Effector CD4-positive, alpha-beta T cell (primary cell): ENCODE measurements at places on chromosomes 2 and 18.

DNA sequence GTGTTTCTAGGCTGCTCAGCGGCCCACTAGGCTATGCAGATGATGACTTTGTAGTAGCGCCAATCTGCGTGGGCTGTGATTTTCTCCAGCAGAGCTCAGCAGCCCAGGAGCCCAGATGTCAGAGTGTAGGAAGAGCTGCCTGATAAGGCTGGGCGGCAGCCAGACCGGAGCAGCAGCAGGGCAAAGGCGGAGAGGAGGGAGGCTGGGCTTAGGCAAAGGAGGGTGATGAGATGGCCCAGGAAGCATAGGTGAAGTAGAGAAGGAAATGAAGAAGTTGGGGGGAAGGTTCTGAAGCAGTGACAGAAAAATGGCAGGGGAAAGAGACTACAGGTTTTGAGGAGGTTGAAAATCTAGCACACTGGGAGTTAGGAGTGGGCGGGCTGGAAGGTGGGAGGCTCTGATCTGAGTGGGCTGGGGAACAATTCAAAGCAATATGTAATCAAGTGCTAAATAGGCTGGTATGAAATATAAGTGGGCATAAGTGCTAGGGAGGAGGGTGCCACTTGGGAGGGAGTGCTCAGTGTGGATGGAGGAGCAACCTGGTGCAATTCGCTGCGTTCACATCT is 50.6 kb upstream of the STPG4 start:
- no peak for DNase-seq

- DNase-seq, result no peak
Observed at GRCh38 chr2:238601433-238602222, 174.9 kb downstream of the ASB1 start.

DNA sequence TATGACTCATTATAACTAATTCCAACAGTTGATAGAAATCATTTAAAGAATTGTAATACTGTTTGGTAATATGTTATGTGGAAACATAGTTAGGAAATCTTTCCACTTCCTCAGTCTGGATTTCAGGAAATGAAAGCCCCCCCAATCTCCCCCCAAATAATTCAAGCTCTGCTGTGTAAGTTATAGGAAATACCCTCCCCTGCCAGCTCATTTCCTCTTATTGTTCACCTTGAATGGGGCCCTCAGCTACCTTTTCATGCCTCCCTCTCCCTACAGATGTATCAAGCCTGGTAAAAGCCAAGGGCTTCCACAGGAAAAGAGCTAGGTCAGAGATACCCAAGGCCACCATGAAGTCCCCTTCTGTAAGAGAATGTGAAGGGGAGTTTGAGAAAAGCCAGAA is 155.5 kb downstream of the CNTNAP5 start:
- no peak for DNase-seq

- no peak for DNase-seq
Observed at GRCh38 chr2:127605691-127606263, 40.2 kb upstream of the GPR17 start.

GRCh38 chr2:217086038-217086522 is 226.2 kb upstream of the TNP1 start:
- DNase-seq, result no peak

DNA sequence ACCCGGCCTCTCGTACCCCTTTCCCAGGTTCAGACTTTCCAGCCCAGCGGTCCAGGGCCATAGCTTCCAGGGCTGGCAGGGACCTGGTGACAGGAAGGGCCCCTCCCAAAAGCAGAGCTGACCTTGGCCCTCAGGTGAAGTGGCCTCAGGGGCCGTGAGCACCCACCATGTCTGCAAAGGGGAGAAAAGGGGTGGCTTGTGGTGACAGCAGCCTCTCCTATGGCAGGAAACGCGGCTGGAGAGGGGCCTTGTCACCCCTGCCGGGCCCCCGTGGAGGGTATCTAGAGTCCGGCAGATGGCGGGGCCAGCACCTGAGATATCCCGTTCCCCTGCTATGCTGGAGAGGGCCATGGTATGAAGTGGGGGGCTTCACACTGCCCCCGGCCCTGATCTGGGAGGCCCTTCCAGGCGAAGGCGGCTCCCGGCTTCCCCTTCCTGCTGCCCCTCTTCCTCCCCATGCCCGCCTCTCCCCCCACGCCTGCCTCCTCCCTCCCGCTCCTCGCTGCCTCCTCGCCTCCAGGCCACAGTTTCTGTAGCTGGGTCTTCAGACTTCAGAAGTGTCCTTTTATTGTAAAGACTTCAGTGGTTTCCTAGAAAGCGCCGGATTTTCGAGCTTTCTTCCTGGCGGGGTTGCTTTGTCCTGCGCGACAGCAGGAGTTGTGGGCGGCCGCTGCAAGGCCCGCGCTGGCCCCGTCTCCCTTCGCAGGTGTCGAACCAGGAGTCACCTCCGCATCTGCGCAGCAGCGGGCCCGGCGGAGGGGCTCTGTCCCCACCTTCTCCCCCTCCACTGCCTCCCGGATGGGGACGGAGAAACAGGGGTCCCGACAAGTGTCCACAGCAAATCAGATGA is 240.5 kb upstream of the MYT1L start:
- no peak for DNase-seq

GRCh38 chr2:36452260-36452659 is 96.7 kb downstream of the CRIM1 start:
- DNase-seq, result no peak

GRCh38 chr2:44941551-44942234 is at the start of gene SIX3:
TSS of gene SIX3 (plus strand) at chr2:44941702. CDS start at chr2:44942105, 403 bp downstream.
- DNase-seq, result no peak

DNA sequence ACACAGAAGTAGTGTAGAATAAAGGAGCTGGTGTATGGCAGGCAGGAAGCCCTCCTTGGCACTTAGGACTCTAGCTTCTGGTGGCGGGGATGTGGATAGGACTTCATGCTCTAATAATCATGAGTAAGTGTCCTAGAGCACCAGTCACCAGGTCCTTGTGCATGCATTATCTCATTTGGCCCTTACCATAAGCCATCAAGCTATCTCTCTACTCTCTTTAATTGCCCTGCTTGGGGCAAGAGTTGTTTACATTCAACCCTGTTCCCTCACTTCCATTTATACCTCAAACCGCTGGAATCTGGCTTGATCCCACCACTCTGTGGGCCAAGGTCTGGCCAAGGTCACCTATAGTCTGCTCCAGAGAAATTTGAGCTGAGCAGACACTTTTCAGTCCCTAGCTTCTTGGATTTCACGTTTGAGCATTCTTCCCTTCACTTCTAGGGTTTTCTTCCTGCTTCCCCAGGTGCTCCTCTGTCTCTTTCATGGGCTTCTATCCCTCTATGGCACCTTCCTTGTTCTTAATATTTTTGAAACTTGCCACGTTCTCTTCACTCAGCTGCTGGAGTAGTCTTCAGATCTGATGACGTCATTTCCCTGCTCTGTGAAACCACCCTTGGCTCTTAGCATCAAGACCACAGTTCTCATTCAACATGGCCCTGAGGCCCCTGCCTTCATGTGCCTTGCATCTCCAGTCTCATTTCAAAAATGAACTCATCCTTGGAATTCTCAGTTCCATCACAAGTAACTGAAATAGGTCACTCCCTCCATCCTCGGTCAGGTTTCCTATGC is 94.9 kb upstream of the GATA6 start:
- DNase-seq, result no peak

- DNase-seq, result no peak
Observed at GRCh38 chr2:16248571-16249105, 308.3 kb downstream of the MYCN start.

DNA sequence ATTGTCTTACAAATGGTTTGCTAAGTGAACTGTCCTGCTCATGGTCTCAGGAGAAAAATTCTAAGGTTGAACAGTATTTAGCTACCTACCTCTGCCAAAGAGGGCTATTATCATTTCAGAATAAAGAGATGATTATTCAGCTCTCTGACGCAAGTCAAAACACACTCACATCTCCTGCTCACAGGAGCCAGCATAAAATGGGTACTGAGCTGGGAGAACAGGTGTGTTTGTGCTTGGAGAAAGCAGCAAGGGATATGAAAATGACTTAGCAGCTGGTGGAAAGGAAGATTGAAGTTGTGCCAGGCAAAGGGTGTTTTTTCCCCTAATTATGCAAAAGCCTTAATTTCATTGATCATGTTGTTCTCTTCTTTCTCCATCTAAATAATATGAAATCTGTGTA is 47.3 kb upstream of the TANK start:
- no peak for DNase-seq

DNA sequence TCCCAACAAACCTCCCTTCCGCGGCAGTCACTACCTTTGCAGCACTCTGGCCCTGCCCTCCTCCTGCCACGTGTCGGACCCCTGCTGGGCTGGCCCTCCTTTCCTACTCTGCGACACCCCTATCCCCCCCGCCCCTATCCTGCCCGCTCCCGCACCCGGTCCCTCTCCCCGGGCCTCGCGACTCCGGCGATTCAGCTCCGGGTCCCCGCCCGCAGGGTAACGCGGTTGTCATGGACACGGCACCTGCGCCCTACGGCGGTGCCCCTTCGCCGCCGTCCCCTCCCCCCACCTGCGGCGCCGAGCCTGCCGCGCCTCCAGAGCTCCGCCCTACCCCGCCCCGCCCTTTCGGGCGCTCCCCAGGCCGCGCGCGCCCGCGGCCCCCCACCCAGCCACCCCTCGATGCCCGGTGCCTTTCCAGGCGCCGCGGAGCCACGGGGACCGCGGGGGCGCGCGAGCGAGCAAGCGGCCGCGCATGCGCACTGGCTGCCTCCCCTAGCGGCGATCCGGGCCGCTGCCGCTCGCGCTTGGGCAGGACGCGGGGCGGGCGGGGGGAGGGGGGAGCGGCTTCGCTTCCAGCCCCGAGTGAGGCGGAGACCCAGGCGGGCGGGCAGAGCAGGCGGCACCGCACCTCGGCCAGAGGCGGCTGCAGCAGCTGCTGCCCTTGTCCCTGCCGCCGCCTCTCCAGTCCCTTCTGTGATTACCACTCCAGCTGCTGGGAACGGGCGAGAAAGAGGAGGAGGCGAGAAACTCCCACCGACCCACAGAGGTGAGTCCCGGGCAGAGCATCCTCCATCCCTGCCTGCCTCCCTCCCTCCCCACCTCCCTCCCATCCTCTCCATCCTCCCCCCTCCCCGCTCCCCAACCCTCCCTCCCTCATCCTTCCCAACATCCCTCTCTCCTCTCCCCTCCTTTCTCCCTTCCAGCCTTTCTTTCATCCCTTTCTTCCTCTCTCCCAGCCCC is at the start of gene CTNNA2:
CTNNA2 (plus strand) TSS at position 610 of the 960 bp plus-strand sequence.
- no peak for DNase-seq

GRCh38 chr2:3487028-3487425 is 32.3 kb downstream of the ADI1 start:
- no peak for DNase-seq

DNA sequence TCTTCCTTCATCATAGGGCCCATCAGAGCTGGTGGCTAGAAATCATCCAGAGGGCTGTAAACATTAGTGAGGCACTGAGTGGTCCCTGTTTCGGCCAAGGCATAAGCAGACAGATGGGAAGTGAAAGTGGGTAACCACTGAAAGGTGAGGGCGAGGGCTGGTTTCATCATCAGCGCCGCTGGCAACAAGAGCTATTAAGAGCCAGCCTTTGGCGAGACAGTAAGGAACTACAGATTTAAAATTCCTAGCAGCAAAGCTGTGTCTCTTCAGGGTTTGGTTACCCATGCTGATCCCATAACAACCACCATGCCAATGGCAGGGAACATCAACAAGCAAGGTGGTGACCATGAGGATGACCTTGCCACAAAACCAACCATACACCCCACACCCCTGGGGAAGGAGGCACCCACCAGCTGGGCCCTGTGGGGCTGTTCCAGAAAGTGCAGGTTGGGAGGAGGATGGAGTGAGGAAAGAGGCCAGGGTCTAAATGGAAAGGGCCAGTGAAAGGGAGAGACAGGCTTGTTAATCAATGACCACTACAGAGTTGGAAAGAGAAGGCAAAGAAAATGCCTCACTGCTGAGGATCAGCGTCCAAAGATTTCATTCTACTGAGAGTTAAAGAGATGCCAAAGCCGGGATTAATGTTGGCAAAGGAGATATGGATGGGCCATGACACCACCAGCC is 9.0 kb upstream of the SLC20A1 start:
- no peak for DNase-seq

- no peak for DNase-seq
Observed at GRCh38 chr2:71609441-71609840, 156.1 kb downstream of the DYSF start.

DNA sequence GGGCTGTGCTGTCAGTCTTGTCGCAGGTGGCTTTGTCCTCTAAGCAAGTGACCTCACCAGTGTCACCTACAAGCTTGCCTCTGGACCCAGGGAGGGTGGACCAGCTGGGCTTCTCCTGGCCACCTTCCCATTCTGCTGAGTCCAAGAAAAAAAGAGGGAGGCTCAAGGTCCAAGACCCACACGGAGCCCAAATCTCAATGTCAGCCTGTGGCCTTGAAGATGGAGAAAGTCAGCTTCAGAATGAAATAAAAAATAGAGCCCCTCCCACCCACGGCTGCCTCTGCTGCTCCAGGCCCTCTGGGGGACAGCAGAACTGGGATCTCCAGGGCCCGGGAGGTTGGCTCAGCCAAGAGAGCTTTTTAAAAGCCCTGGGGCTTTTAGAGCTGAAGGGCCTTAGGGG is 145.9 kb downstream of the TNS1 start:
- DNase-seq, result no peak

DNA sequence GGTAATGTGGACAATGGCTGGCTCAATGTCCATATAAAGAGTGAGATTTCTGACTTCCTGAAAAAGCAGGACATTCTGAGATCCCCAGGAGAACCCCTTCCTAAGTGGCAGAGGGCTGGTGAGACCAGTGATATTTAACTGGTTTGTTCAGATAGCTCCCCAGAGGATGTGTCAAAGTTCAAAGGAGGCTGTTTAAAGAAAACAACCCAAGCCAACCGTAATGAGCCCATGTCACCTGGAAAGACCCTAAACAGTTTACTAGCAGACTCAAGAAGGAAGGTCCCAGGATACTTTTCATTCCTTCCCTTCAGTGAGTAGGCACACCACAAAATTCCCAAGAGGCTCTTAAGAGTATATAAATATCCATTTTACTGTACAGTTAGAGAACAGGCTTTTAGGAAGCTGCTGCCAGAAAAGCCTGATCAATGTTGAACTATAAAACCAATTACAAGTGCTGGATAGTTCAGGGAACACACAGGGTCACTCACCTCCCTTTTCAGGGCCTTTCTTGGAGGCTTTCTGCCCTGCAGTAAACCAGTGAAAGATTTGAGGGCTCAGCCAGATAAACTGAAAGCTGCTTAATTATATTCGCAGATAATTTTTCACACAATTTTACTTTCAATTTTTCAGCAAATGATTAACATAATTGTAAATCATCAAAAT is 293.5 kb downstream of the ASXL3 start:
- no peak for DNase-seq

DNA sequence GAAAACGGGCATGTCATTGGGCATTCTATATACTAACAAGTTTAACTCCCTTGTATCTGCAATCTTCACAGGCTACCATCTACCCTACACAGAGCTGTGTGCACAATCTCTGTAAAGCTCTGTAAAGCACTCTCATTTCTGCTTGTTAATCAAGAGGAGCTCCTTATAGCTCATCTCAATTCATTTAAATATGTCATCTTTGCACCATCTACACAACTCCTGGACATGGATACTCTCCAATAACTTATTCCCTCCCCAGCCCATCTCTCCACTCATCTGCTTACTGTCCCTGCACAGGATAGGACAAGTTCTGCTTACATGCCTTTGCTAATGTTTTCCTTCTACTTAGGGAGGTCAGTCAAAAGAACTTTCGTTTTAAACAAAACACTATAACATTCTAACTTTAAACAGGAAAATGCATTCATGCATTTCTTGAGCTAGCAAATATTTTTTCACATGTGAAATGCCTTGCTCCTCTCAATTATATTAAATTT is 61.4 kb downstream of the DPP4 start:
- no peak for DNase-seq
